Activated CD8-positive, alpha-beta memory T cell treated with anti-CD3 and anti-CD28 coated beads for 1 hour (primary cell): ENCODE measurements at places on chromosomes 6 and 20.

- no peak for DNase-seq
These were observed 68.7 kb upstream of the CST7 start for GRCh38 chr20:24880356-24880755.

GRCh38 chr6:164014346-164015087 lies 600.0 kb downstream of the QKI start:
- no peak for DNase-seq

- no peak for DNase-seq
These were observed 439.6 kb downstream of the DOK5 start for GRCh38 chr20:54914995-54915394.

- DNase-seq = no peak
These were observed 62.7 kb upstream of the SLC2A12 start for GRCh38 chr6:134114918-134115714.

- no peak for DNase-seq
These were observed 21.8 kb downstream of the CCDC167 start for GRCh38 chr6:37477656-37478435.

- DNase-seq = no peak
These were observed 1.5 kb downstream of the ARID1B start for GRCh38 chr6:156778454-156779205.
